Panc1 (cell line): ENCODE measurements at places on chromosomes 11 and 22. TPM values are rescaled to one million over a fixed set of nuclear protein-coding genes. Genes with fewer than 3 reads are reported as not detected.

GRCh38 chr11:95338430-95338991 lies 107.5 kb upstream of the SESN3 start:
- DNase-seq: no peak

GRCh38 chr22:35071784-35072183 lies 5.8 kb downstream of the ISX start:
- DNase-seq: no peak

DNA sequence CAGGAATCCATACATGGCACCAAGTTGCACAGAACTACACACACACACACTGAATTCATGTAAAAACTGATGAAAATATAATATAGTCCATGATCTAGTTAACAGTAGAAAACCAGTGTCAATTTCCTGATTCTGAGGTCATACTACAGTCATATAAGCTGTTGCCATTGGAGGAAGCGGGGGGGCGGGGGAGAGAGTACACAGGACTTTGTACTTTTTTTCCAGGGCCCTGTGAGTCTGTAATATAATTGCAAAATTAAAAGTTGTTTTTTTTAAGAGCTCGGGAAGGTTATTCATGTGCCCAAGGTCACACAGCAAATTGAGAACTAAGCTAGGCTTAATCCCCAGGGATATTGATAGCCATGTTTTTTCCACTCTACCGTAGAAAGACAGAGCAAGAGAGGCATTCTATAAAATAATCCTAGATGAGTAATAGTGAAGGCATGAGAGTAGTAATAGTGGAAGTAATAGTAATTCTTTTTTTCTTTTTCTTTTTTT lies 312.3 kb downstream of the MN1 start:
- no peak for DNase-seq

DNA sequence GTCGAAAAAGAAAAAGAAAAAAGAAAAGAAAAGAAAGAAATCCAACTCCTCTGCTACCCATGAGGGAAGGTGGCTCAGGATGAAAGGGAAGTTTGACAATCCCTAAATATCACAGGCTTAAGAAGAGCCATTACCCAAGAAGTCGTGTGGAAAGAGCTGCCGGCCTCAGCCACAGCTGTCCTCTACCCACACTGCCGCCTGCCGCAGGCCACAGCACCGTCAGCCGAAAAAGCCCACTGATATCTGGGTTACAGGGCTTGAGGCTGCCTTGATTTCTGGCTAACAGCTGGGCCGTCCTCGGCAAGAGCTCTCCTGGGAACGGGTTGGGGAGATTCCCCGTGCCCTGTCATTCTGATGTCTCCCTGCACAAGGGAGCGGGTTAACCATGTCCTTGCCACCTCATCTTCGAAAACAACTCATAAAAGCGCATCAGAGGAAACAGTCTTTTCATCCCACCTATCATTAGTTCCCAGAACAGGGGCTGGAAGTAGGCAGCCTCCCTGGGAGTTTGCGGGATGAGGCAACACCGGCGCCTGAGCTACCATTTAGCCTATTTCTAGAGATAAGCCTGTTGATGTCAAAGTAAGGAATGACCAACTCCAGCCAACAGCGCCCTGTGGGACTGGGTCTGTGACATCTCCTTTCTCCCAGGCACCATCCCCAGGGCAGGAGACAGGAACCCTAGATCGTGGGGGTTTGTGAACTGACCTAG lies 21.8 kb upstream of the SNX32 start:
- no peak for DNase-seq

DNA sequence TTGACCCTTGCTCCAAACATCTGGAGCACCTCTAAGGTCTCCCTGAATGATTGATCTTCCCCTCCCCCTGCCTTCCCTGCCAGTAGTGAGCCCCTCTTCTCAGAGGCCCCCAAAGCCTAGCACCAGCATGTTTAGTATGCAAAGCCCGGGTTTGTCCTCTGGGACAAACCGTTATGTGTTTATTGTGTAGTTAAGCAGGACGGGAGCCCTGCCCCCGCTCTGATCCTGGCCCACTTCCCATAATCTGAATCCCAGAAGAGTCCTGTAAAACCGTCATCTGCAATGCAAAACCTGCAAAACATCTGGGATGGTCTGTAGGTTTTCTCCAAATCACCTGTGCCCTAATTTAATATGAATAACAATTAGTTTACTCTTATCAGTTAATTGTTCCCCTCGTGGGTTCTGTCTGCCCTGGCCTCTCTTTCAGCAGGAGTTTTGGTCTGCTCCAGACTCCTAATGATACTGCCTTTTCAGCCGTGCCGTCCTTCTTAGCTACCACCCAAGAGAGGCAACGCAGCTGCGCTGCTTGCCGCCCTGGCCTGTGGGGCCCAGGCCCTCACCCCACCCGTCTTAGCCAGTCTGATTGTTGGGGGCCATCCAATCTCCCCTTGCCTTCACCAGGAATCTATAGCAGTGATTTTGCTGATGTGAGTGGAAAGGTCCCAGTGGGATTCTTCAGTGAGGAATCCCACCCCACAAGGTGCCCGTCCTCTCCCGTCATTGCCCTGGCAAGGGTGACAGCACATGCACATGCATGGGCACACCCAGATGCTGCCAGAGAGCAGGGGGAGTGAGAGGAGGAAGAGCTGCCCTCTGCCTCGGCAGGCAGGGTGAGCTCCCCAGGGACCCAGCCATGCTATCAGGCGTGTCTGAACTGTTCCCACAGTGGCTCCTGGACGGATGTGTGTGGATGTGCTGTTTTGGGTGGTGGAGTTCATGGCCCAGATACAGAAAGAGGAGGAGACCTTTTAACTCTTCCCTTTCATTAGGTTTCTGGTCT lies 3.0 kb upstream of the B3GAT1 start:
- DNase-seq: no peak

- DNase-seq: peak; percentile 69
Measured at GRCh38 chr11:27209562-27210005, 153.4 kb downstream of the CCDC34 start.

GRCh38 chr22:38436629-38437395 lies 18.2 kb downstream of the KCNJ4 start:
- no peak for DNase-seq

Gene LDHAL6A
- total RNA-seq: not detected

DNA sequence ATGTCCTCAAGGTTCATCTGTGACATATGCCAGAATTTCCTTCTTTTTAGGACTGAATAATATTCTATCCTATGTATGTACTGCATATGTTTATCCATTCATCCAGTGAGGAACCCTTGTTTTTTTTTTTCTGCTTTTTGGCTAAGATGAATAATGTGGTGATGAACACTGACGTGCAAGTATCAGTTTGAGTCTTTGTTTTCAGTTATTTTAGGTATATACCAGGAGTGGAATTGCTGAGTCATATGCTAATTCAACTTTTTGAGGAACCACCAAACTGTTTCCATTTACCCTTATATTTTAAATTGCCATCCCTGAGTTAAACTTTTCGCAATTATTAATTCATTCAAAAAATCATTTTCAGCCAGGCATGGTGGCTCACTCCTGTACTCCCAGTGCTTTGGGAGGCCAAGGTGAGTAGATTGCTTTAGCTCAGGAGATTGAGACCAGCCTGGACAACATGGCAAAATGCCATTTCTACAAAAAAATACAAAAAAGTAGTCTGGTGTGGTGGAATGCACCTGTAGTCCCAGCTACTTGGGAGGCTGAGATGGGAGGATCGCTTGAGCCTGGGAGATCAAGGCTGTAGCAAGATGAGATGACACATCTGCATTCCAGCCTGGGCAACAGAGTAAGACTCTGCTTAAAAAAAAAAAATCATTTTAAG lies 64.2 kb downstream of the MICAL2 start:
- no peak for DNase-seq

DNA sequence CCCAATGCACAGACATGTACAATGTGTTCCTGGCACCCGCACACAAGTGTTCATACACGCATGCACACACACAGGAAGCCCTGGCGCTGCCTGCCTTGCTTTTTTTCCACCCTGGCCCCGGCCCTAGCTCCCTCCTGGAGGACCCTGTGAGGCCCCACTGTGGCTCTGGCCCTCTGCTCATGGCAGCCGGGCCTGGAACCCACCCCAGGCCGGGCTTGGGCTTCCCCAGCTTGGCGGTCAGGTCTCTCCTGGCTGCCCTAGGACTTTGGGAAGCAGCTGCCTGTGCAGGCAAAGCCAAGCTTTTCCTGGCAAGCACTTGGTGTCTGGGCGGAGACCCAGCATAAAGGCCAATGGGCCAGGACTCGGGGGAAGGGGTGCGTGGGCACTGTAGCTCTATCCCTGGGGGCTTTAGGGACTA lies 30.5 kb downstream of the CD82 start:
- no peak for DNase-seq

Gene IFTAP
- total RNA-seq: 18.2 TPM

GRCh38 chr11:72724851-72725723 lies 27.1 kb downstream of the ARAP1 start:
- peak; percentile 60 for DNase-seq

- no peak for DNase-seq
Measured at GRCh38 chr22:47206164-47206563, 443.7 kb downstream of the TBC1D22A start.

GRCh38 chr11:114880442-114880841 lies 202.1 kb downstream of the NXPE2 start:
- no peak for DNase-seq

DNA sequence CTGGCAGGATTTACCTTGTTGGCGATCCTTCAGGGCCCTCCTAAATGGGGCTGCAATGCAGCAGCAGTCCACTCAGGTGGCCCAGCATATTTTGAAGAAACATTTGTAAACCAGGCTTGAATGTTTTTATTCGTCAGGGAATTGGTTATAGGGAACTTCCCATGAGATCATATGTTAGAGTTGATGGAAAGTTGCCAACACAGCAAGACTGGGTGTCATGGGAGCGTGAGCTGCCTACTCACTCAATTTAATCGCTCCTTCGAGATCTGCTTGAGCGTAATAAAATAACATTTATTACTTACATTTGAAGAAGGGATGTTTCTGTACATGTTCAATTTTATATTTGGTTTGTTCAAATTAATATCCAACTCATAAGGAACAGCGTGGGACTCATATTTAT lies 19.4 kb downstream of the OR2AT4 start:
- no peak for DNase-seq

Gene OR52H1
- total RNA-seq: 0.15 TPM

- DNase-seq: no peak
Measured at GRCh38 chr11:2467695-2468055, 22.9 kb downstream of the KCNQ1 start.

DNA sequence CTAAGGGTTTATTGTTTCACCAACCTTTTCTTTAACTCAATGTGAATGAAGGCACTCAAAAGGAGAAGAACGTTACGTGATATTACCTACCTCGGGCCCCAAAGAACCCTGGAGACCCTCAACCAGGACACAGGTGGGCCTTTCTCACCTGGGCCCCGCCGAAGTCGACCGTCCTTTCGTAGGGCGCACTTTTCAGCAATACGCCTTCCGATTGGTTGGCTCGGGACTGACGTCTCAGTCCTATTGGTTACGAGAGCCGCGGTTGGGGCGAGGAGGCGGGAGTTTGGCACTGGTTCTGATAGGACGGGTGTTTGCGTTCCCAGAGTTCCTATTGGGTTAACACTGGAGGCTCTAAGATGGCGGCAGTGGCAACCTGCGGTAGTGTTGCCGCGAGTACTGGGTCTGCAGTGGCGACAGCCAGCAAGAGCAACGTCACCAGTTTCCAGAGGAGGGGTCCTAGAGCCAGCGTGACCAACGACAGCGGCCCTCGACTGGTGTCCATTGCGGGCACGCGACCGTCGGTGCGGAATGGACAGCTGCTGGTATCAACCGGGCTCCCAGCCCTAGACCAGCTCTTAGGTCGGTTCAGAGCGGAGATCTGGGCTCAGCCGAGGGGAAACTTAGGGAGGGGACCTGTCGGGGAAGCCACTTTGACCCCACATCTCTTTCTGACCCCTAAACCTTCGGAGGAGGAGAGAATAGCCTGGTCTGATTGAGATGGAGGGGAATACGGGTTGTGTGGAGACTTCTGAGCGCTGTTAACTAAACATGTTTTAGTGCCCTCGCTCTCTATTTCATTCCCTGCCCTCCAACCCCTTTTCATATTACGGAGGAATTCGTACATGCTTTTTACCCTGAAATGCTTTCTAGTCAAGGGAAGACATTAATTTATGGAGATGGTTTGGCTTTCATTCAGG lies at the start of the genes ELP4 and IMMP1L:
TSS of gene ELP4 (plus strand) at position 339 of the 917 bp plus-strand sequence. CDS start at position 357, 18 bp downstream.
TSS of gene IMMP1L (minus strand) at position 194 of the 917 bp plus-strand sequence. CDS start 46,346 bp downstream, outside the sequence.
- peak; percentile 88 for DNase-seq

Gene FOLH1
- 0.98 TPM for total RNA-seq

- DNase-seq: no peak
Measured at GRCh38 chr11:8593935-8594909, at the start of gene STK33. Gene STK33 (minus strand): TSS chr11:8594228. CDS start chr11:8474905, 119,323 bp downstream.

Gene ELMOD1
- 2.1 TPM for total RNA-seq

DNA sequence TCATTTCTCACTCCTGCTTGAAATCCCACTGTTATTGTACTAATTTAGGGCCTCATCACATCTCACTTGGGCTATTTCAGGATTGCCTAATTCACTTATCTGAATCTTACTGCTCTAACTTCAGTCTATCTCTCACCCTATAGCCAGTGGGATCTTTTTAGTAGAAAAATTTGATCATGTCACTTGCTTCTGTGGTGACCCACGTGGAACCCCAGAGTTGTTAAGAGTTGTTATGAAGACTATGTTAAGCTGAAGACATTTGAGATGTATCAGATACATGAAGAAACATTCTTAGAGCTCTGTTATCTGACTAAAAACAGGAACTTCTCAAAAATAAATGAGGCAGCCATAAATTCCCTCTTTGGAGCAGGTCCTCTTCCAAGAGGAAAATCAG lies 1375.6 kb upstream of the TENM4 start:
- no peak for DNase-seq

GRCh38 chr11:30550022-30550542 lies 36.1 kb downstream of the MPPED2 start:
- DNase-seq: no peak

- no peak for DNase-seq
Measured at GRCh38 chr11:134634897-134635831, 223.1 kb upstream of the B3GAT1 start.

Gene SYT9
- total RNA-seq: 3.7 TPM

Gene XKR3
- total RNA-seq: not detected

- DNase-seq: no peak
Measured at GRCh38 chr11:69686856-69687255, 11.7 kb upstream of the LTO1 start.

GRCh38 chr11:131656179-131656838 lies 285.9 kb downstream of the NTM start:
- DNase-seq: no peak

Gene OR56A1
- total RNA-seq: not detected

Gene SYCE3
- total RNA-seq: not detected

Gene DEUP1
- total RNA-seq: not detected

DNA sequence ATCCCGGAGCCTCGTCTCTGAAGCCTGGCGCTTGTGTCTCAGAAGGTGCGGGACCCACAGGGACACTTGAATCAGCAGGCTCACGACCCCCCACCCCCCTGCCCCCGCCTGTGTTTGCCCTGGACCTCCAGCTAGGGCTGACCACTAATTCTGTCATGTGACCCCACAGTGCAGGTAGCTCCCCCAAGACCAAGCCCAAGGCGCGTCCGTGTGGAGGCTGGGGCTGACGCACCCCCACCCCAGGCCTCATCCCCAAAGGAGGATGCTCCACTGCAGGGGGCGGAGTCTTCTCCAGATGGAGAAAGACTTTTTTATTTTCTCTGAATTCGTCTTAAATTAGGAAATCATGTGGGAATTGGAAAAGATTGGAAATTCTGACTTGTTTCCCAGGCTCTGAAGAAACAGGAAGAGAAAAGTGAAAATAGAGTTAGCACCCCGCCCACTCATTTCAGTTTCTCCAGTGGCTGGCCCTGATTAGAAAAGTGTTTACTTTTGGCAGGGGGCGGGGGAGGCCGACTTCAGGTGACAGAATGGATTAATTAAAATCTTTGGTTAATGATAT lies 1.0 kb upstream of the RELA start:
- no peak for DNase-seq

- DNase-seq: no peak
Measured at GRCh38 chr11:20912065-20912821, 242.9 kb downstream of the NELL1 start.
